ENCODE measurements at places on chromosomes 6 and 20.

- no peak for DNase-seq
Measured at GRCh38 chr6:97687916-97688315, 404.9 kb upstream of the MMS22L start.

DNA sequence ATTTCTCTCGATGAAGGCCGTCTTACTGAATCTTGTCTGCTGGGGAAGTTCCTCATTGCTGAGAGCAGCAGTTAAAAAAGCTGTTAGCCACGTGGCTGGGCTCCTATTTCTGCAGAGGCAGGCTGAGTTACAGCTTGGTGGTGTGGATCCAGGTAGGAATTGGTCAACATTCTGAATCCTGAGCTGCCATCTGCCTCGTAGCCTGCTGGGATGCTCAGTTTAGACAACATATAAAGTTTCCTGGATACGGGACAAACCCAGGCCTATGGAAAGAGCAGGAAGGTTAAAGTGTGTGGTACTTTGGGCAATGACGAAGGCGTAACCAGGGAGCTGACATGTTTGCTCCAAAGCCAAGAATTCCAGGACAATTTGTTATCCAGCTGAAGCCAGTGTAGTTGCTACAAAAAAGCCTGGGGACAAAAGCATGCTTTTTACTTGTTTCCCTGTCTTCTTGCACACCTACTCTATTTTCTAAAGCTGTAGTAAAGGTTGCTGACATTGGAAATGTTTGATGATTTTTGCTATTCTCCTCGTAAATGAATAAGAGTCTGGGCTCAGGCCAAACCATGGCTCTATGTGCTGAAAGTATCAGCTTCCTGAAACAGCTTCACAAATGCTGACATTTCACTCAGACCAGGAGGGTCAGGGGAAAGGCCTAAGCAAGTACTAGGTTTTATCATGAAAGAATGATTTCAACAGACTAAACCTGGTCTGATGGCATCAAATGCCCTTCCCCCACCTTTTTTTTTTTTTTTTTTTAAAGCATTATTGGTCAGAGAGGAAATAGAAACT is 12.4 kb upstream of the MYLK2 start:
- no peak for DNase-seq

DNA sequence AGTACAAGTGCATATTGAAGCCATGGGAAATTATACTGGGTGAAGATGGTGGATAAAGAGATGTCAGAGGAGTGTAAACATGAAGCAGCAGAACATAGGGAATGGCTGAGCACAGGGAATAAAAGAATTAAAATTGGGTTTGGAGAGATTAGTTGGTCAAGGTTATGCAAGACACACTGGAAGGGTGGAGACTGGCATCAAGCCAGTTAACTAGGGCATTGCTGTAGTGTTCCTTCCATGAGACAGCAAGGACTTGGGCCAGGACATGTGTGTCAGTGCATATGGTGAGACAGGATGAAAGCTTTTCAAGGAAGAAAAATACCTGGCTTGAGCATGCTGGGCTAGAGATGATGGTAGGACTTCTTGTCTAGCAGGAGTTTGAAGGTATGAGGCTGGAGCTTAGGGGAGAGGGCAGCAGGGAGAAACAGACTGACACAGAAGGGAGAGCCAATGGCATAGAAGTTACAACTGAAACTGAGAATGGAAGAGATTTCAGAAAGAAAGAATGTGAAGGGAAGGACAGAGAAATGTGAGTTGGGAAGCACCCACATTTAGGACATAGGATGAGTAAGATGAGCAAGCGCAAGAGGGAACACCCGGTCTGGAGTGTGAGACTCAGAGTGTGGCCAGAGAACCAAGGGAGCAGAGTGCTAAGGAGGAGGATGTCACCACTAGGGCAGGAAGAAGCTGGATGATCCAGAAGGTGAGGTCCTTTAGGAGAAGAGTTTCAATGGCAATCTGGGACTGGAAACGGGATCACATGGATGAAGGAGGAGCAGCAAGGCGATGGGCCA is 14.5 kb upstream of the TMEM170B start:
- no peak for DNase-seq

- peak; percentile 42 for DNase-seq
Measured at GRCh38 chr6:129766959-129767728, 57.2 kb upstream of the ARHGAP18 start.

DNA sequence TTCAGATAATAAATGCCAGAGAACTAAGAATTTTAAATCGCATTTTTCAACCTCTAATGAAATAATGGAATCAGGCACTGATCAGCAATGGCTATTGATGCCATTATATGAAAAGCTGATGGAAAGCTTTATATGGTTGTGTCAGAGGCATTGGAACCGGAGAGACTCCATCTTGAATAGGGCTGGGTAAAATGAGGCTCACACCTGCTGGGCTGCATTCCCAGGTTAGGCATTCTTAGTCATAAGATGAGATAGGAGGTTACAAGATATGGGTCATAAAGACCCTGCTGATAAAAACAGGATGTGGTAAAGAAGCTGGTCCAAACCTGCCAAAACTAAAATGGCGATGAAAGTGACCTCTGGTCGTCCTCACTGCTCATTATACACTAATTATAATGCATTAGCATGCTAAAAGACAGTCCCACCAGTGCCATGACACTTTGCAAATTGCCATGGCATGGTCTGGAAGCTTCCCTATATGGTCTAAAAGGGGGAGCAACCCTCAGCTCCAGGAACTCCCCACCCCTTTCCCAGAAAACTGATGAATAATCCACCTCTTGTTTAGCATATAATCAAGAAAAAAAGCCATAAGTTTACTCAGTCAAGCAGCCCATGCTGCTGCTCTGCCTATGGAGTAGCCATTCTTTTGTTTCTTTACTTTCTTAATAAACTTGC is 40.2 kb upstream of the CD83 start:
- no peak for DNase-seq
